ENCODE measurements at places on chromosomes 5 and 9.

DNA sequence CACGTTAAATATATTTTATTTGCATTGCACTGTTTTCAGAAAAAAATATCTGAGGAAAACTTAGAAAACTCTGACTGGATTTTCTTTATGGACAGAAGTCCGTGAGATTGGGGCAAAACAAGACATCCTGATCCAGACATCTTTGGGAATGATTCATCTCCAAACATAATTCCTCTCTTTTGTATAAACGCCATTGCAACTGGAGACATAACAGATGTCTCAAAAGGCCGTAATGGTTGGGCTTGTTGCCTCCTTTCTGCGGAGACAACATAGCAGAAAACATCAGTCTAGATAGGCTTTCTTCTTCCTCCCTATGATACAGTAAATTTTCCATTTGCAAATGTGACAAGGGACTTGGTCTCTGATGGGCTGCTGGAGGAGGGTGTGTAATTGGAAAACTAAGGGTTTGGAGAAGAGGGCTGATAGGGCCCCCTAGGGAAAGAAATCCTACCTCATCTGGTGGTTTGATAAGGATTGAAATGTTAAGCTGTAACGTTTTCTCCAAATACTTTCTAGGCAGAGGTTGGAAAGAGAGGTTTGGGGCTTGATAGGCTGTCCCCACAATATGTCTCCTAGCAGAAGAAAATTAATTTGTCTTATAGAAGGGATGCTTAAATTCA is 631.5 kb upstream of the ST8SIA4 start:
- no peak for DNase-seq

- no peak for DNase-seq
Observed at GRCh38 chr5:131148835-131149234, 16.2 kb downstream of the HINT1 start.

DNA sequence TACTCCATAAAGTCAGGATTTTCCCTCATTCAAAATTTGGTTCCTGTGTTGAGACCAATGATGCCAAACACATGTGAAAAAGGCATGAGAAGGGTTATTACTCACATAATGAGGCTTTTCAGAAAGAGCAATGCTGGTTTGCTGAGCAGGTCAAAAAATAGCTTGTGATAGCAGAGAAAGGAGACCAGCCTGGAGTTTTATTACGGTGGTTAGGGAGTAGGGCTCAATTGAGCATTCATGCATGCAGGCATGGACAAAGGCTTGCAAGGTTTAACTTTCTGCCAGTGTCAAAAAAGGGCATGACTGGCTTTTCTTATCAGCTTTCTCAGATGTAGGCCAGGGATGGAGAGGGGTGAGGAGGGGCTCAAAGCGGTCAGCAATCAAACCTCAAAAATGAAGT is 628.3 kb downstream of the DNAH5 start:
- DNase-seq, result no peak

GRCh38 chr9:119215651-119216050 is 153.6 kb downstream of the BRINP1 start:
- DNase-seq, result no peak

GRCh38 chr5:148860599-148860998 is 34.2 kb downstream of the ADRB2 start:
- DNase-seq, result no peak

DNA sequence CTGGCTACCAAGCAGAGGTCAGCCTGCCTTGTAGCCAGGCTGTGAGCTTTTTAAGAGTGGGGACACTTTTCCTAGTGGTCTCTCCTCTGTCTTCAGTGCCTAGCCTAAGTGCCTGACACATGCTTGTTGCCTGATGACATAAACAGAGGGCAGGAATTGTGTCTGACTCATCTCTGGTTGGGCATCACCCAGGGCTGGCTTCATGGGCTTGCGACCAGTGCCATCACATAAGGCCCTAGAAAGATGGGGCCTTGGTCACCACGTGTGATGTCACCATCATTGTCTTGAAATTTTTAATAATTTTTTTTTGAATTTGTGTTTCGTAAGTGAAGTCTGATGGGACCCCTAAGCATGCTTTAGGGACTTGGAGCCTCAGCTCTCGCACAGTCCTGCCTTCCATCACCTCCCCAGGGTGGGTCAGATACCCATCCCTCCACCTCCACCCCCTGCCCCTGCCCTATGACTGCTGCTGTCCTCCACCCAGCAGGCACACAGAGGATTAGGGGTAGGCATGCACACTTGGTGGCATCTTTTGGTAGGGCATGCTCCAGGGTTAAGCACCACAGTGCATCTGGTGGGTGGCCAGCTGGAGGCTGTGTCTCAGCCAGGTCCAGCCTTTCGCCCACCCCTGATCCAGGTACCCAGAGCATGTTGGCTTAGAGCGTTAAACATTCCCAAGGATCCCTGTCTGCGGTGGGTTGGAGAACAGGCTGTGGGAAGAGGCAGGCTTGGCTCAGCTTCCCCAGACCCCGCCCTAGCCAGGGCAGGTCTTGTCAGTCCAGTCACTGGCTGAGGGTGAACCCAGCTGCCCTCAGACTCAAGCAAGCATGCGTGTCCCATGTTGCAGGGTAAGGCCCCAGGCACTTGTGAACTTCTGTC is 80.1 kb upstream of the SH3PXD2B start:
- no peak for DNase-seq

All from activated CD4-positive, alpha-beta T cell treated with anti-CD3 and anti-CD28 coated beads, Interleukin-2, amount 10 ng/mL, durations not matched to agents 7 days and 5 days (primary cell).